ENCODE measurements at places on chromosomes 7 and 10.

DNA sequence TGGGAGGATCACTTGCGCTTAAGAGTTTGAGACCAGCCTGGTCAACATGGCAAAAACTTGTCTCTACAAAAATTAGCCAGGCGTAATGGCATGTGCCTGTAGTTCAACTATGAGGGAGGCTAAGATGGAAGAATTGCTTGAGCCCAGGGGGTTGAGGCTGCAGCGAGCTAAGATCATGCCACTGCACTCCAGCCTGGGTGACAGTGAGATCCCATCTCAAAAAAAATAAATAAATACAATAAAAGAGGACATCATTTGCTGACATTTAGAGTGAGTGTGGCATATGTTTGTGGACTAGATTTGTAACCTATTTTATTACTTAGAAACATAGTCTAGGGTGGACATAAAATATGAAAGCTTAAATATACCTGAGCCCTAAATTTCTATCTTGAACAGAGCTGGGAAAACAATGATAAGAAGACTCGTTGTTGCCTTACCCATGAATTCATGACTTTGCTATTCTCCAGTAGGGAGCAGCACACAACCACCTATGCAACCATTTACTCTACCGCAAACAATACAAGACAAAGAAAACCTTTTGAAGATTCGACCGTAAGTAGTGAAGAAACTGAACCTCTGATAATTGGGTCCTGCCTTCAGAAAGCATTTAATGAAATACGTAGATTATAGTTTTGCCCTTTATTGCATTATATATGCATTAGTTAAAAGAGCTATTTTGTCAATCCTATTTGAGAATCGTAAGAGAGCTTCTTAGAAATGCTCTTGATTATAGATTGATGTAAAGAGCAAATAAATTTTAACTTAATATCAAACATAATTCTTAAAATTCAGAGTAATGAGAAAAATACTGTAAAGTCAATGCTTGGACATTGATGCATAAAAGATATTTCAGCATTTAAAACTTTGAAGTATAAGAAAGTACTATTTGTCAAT, 83.5 kb downstream of the GNAT3 start:
- DNase-seq, result no peak

GRCh38 chr7:28729727-28730126, 228.4 kb downstream of the TRIL start:
- no peak for DNase-seq

GRCh38 chr10:81708416-81708815, 166.6 kb upstream of the NRG3 start:
- no peak for DNase-seq

DNA sequence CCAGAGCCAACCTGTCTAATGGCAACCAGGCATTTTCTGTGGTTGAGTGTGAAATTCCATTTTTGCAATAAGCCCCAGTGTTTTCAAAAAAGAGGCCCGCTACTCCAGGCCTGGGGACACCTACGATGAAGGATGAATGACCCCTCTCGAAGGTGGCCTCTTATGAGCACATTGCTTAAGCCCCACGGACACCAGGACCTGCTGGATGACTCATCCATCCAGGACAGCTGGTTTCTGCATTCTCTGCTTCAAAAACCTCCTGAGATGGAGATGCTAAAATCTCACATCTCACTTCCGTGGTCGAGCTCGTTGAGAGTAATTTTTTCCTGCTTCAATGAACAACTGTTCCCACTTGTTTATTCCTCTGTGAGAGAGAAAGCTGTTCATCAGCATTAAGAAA, 150.2 kb upstream of the FZD8 start:
- no peak for DNase-seq

DNA sequence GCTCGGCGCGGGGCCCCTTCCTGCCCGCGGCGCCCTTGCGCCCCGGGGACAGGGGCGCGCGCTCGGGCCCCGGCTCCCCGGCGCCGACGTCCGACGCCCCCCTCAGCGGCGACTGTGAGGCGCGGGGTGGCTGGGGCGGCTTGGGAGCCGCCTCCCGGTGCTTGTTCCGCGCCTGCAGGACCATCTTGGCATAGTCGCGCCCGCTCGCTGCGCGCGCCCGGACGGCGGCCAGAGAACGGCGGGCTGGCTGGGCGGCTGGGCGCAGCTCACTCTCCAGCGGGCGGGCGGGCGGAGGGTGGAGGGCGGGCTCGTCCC, at the start of gene DPY19L1:
Gene DPY19L1 (minus strand): TSS at position 275 of the 315 bp plus-strand sequence. CDS start 91 bp downstream, at position 184.
- no peak for DNase-seq

GRCh38 chr7:149856583-149856982, 17.2 kb upstream of the ATP6V0E2 start:
- no peak for DNase-seq

Measured in ureter (tissue), 1 donor.